CD4-positive, alpha-beta T cell treated with Interleukin-15 for 4 hours (primary cell): ENCODE measurements at places on chromosomes 1 and 21.

DNA sequence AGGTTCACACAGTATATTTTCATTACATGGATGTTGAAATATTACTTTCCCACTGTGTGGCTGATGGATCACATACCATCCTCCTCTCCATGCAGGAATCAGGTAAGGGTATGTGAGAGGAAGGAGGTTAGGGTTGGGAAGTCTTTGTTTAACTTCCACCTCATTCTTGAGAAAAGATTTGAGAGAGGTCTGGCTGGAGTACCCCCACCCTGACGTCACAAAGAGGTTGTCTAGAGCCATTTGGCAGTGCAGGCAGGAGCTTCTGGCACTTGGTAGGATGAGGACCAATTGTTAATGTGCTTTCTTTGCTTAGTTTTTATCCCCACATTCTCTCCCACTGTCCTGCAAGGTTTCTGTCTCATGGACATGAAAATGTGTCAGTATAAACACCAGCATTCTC, 356.6 kb downstream of the DSCAM start:
- no peak for DNase-seq

GRCh38 chr1:116345843-116346242, 27.2 kb upstream of the ATP1A1 start:
- peak; percentile 84 for DNase-seq

GRCh38 chr1:201955729-201956143, 433 bp downstream of the TIMM17A start:
- DNase-seq, result no peak

DNA sequence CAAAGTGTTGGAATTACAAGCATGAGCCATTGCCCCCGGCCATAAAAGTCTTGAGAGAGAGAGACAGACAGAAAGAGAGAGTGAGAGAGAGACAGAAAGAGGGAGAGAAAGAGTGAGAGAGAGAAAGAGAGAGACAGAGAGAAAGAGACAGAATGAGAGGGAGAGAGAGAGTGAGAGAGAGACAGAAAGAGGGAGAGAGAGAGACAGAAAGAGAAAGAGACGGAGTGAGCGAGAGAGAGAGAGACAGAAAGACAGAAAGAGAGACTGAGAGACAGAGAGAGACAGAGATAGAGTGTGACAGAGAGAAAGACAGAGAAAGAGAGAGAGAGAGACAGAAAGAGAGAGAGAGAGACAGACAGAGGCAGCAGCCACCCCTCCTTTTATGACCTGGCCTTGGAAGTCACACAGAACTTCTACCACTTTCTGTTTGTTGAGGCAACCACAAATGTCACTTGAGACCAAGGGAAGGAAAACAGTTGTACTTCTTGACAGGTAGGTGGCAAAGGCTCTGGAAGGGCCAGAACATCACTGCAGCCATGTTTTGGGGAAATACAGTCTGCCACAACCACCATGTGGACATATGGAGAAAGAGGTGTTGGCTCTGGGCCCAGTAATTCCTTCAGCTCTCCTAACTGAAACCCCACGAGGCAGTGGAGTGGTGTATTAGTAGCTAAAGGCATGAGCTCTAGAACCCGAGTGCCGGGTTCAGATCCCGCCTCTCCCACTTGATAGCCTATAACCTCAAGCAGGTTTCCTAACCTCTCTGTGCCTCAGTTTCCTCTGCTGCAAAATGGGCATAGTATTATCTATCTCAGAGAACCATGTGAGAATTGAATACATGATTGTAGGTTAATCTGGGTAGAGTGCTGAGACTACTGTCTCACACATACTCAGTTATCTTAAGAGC, 50.6 kb downstream of the TNFRSF8 start:
- no peak for DNase-seq

- no peak for DNase-seq
These were observed 28.9 kb upstream of the CLSTN1 start for GRCh38 chr1:9852410-9853248.

DNA sequence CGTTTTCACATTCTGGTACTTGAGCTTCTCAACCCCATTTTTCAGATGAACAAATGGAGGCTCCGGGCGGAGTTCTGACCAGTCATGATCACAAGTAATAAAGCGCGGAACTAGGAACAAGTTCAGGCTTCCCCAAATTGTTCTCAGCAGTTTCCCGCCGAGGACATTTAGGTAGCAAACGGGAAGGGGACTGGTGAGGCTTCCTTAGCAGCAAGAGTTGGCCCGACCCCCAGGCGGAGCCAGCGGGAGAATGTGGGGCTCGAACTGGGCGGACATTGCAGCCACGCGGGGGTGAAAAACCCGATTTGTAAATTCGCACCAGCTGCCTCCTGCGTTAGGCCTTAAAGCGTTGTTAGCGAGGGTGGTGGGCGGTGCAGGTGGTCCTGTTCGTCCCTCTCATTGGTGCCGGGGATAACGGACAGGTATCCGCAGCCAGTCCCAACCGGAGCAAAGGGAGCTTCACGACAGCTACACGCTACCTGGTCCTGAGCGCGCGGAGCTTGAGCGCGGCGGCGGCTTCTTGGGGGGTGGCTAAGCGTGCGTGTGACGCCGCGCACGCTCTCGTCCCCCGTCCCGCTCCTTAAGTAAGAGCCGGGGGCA, 15.3 kb downstream of the SEMA6C start:
- DNase-seq, result peak; percentile 73

DNA sequence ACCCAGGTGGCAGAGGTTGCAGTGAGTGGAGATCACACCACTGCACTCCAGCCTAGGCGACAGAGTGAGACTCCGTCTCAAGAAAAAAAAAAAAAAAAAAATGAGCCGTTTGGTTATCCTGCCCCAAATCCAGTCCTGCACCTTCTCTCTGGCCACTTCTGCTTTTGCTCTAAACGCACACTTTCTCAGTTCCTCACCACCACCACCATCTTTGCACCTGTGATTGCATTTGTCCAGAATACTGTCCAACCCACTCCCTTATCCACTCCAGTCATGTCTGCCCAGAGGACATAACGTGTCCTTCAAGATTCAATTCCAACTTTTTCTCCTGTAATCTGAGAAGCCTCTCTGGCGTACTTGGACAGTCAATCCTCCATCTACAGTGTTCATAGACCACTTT, 2.2 kb upstream of the NEK2 start:
- DNase-seq, result no peak

DNA sequence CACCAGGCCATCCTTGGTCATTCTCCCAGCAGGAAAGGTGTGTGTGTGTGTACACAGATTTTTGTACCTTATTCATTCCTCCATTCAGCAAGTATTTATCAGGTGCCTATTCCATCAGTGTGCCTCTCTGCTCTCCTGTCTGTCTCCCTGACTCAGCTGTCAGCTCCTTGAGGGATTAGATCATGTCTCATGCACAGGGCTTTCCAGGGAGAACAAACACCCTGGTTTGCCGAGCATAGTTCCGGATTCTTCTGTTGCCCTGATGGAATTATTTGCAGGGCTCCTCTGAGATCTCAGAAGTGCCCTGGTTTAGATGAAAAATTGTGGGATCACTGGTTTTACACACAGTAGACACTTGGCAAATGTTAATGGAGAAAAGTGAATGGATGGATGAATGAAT, 8.1 kb upstream of the SDHB start:
- DNase-seq, result no peak

DNA sequence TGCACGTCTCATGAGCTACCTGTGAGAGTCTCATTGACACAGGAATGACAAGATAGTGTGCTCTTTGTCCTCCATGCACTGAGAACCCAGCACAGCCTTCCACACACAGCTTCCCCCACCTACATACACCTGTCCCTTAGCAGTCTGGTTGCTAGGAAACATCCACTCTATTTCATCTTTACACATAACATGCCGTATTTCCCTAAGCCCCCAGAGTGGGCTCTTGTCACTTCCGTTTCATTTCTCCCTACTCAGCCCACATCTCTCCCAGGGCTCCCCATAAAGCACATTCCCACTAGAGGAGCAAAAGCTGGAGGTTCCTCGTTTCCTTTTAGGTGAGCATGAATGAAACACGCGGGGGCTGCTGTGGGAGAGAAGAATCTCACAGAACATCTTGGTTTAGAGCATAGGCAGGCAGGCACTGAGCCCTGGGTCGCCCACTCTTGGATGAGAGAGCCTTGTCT, 137.1 kb downstream of the ETS2 start:
- no peak for DNase-seq

DNA sequence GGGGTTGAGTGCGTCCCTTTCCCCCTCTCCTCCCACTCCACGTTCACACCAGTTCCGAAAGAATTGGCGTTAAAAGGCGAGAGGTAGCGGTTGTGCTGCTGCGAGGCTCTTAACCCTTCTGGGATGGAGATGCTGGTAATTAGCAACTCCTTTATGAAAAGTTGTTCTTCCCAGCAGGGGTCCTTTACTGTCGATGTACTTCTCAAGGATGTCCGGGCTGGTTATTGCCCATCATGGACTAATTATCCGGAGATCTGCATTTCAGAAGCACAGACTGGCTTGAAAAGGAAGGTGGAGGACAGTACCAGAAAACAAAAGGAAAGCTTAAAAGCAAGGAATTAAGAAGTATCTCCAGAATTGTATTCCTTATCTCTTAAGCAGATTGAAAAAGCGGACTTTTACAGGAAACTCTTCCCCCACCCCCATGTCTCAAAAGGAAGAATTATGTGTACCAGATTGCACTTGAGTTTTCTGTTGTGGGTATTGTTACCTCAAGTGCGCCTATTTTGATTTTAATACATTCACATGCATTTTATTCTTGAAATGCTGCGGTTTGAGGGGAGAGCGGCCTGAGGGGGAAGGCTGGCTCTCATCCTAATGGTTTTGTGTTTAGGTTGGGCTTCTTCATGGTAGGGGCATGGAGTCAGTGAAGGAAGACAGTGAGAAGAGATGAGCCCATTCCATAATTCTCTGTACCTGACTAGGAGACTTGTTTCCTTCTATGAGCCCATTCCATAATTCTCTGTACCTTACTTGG, 1.5 kb downstream of the AK4 start:
- DNase-seq, result no peak

DNA sequence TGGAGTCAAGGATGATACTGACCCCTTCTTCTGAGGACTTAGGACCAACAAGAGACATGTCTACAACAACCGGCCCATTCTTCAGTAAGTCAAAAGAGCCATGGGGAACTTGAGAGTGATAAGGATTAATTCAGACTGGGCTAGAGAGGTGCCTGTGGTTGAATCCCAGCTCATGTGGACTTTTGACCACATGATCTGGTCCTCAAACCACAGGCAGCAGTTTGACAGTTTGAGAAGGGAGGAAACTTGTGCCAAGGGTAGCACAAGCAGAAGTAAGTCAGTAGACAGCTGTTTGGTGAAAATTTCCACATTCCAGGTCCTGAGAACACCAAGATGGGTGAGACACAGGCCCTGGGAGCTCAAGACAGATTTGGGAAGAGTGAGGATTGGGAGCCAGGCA, 19.8 kb downstream of the SH3BP5L start:
- DNase-seq, result no peak

DNA sequence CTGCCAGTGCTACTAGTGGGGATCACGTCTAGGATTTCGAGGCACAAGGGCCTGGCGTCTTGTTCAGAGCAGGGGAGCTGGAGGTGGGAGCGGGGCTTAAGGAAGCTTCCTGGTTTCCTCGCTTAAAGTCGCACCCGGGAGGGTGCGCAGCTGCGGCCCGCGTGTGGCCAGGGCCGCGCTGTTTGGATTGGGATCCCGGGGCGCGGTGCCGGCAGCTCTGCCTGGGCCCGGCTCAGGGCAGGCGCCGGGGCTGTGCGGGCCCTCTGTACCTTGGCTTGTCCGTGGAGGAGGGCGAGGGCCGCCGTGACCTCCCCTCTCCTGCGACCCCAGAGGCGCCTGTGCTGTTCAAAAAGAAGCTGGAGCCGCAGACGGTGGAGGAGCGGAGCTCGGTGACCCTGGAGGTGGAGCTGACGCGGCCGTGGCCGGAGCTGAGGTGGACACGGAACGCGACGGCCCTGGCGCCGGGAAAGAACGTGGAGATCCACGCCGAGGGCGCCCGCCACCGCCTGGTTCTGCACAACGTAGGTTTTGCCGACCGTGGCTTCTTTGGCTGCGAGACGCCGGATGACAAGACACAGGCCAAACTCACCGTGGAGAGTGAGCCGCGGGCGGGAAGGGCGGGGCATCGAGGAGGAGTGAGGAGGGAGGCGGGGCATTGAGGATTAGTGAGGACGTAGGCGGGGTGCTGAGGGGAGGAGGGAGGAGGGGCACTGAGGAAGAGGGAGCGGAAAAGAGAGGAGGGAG, 67.8 kb downstream of the OBSCN start:
- peak; percentile 91 for DNase-seq

DNA sequence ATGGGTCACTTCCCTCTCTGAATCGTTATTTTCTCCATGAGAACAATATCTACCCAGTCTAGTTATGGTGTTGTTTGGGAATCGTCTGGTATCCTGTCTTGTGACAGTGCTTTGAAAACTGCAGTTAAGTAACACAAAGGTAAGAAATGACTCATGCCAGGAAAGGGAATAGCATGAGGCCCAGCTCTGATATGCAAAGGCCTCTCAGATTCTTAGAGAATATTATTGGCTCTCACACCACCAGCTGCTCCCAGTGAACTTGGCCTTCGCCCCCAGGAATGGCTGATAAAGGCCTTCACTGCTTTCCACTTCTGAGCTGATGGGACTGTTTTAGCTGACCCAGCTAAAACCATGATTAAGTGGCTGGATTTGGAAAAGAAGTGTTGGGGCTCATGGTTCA, 27.1 kb downstream of the NEK2 start:
- DNase-seq, result no peak

DNA sequence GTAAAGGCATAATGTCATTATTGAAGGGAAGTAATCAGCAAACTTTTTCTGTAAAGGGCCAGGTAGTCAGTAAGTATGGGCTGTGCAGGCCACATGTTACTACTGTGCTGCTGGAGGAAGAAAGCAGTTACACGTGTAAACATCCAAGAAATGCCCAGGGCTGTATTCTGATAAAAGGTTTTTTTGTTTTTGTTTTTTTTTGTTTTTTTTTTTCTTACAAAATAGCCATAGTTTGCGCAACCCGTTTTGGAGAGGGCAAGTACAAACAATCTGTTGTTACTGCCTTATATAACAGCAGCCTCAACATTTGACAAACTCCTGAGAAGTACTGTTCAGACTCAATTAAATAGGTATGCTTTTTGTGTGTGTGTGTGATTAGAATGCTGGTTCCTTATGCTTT, 26.7 kb upstream of the MTMR11 start:
- no peak for DNase-seq

GRCh38 chr21:35635261-35635660, 425.1 kb downstream of the SETD4 start:
- no peak for DNase-seq

GRCh38 chr1:7456722-7457082, 314.4 kb upstream of the VAMP3 start:
- no peak for DNase-seq

DNA sequence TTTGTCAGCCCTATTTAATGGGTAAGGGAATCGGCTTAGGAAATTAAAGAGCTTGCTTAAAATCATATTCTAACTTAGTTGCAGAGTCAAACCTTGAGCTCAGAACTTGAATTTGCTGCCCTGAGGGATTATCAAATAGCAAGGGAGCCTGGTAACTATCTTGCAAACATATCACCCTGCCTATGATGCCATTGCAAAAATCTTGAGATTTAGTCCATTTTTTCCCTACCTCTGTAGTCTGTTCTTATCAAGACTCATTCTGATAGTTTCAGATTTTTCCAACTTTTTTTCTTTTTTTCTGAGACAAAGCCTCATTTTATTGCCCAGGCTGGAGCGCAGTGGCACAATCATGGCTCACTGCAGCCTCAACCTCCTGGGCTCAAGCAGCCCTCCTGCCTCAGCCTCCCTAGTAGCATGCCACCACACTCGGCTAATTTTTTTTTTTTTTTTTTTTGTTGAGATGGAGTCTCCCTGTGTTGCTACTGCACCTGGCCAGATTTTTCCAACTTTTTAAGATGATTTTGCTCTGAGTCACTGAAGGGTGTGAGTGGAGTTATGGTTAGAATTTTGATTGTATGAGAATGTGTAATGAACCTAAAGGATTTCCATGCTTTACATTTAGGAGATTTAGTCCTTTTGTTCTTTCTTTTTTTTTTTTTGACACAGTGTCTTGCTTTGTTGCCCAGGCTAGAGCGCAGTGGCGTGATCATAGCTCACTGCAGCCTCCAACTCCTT, 12.2 kb downstream of the SARS1 start:
- DNase-seq, result no peak
